GM12865 (cell line): ENCODE measurements at places on chromosomes 13 and 19.
A peak's percentile ranks its signal among the peaks of the same experiment; 100 is the strongest.

DNA sequence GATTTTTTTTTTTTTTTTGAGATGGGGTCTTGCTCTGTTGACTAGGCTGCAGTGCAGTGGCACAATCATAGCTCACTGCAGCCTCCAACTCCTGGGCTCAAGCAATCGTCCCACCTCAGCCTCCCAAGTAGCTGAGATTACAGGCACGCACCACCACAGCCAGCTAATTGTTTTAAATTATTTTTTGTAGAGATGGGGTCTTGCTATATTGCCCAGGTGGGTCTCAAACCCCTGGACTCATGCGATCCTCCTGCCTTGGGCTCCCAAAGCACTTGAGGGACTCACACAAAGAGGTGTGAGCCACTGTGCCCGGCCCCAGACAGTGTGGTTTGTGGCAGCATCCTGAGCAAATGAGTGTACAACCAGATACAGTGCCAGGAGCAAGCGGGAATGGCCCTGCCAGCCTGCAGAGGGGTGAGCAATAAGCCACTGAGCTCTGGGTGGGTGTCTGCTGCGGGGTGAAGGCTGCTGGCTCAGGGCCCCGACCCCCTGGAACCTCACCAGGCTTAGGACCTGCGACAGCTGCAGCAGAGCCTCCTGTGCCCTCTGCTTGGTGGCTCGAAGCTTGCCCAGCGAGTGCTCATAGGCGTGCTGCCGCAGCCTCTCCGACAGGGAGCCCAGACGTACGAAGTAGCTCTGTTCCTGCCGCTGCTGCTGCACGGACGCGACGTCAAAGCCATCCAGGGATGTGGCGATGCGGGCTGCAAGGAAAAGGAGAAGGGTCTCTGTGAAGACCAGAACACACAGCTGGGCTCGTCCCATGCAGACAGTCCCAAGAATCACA is 15.9 kb upstream of the TICAM1 start:
- DNase-seq, result no peak

- no peak for DNase-seq
Measured at GRCh38 chr19:57720878-57721277, 6.5 kb downstream of the ZNF671 start.

- DNase-seq, result no peak
Measured at GRCh38 chr19:40921005-40921897, 39.2 kb upstream of the CYP2A7 start.

DNA sequence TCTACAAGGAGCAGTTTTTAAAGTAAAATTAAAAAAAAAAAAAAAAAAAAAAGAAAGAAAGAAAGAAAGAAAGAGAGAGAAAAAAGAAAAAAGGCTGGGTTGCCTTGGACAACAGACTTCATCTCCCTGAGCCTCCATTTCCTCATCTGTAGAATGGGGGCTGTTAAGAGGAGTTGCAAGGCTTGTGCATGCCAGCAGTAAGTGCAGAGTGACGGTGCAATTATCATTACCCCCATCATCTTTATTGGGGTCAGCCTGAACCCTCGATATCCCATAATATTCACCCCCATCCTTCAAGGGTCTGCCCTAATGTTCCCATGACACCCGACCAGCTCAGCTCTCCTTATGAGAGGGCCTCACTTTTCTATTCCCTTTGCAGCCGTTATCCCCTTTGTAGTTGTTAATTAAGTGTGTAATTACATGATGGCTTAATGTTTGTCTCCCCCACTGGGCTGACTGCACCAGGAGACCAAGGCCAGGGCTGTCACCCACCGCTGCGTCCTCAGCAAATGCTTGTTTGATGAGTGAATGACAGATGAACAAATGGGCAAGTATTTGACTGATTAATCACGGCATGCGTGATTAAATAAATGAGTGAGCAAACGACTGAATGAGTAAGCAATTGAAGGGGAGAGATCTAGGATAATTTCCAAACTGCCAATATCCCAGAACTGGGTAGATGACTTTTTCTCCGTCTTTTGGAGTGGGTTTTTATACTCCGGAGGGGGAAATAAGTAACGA is 10.1 kb downstream of the FOSB start:
- peak; percentile 36 for DNase-seq
